CD4-positive, alpha-beta T cell treated with Interleukin-17A for 4 hours (primary cell): ENCODE measurements at places on chromosomes 4 and X.

GRCh38 chrX:39819921-39820849 lies 277.6 kb downstream of the BCOR start:
- no peak for DNase-seq

DNA sequence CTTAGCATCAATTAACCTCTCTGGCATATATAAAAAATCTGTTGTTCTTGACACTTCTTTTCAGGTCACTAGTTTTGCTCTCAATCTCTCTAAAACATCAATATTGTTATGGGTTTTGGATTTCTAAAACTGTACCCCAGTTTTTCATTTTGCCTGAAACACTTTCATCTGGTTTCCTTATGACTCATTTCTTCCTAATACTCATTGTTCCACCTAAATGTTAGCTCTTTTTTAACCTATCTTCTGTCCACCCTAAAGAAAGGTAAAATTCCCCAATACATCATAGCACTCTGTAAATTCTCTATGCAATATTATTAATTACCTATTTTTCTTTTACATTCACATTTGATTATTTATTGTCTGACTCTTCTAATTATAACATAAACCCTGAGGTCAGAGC lies 575.5 kb upstream of the NDST4 start:
- no peak for DNase-seq

DNA sequence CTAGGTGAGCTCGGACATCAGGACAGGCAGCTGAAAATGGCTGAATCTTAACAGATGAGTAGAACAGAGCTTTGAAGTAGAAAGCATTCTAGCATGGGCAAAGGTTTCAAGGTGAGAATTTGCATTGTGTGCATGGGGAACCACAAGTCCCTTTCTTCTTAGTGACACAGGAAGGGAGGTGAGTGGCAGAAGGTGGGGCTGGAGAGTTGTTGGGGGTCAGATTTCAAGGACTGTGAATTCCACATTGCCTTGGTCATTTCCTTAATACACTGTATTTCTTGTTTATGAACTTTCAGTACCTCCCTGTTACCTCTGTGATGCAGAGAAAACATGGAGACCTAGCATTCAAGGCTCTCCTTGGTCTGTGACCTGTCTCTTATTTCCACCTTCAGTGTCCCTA lies 4.1 kb downstream of the APEX2 start:
- DNase-seq = no peak

DNA sequence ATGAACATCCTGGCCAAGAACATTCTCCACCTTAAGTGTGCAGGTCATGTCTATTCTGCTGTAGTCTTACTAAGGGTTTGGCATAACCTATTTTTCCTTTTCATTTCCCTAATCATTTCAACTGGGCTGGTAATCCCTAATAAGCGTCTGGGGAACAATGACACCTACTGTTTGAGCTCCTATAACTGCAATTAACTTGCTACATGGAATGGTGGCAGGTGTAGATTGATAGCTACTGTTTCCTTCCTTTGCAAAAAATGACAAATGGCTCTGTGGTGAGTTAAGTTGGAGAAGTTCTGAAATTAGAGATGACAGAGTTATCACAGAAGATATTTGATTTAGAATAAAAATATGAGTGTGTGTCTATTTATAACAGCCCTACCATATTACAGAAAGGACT lies 104.5 kb upstream of the NAP1L5 start:
- no peak for DNase-seq

DNA sequence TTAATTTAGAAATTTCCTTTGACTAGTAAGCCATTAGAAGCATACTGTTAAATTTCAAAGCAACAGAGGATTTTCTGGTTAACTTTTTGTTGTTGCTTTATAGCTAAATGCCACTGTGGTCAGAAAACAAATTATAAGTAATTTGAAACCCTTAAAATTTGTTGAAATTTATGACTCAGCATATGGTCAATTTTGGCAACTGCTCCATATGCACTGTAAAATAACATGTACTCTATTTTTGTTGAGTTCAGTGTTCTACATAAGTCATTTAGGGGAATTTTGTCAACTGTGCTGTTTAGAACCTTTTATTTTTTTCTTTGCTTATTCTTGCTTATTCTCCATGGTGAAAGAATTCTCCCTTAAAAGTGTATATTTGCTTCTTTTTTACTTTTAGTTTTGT lies 28.6 kb downstream of the SCLT1 start:
- DNase-seq = no peak

DNA sequence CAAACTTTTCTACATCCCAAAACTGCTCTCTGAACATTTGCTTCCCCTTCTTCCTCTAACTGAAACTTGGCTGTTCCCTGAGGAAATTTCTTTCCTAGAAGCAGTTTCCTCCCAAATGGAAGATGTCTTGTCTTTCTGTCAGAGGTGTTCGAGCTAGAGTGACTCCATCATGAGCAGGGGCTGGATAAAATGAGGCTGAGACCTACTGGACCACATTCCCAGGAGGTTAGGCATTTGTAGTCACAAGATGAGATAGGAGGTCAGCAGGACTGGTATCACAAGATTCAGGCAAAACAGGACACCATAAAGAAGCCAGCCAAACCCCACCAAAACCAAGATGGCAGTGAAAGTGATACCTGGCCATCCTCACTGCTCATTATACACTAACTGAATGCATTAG lies 35.8 kb upstream of the PGRMC2 start:
- no peak for DNase-seq
